ENCODE measurements at places on chromosomes 3 and 15.
A peak's percentile ranks its signal among the peaks of the same experiment; 100 is the strongest.

DNA sequence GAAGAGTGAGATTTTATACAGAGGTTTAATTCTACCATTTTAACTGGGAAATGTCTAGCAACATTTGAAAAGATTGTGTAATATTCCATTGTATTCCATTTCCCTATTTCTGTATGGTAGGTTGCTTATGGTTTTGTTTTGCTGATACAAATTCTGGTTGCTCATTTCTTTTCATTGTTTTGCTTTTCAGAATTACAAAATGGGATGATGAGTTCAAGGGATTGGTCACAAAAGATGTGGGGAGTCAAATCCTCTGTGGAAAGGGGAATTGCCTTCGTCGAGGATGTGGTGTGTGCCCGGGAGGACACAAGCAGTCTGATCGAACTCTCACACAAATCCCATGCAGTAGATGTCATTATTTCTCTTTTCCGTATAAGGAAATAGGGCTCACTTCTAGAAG is 18.3 kb downstream of the SLCO3A1 start:
- no peak for DNase-seq

- no peak for DNase-seq
Measured at GRCh38 chr3:151688571-151688970, 45.2 kb upstream of the AADACL2 start.

DNA sequence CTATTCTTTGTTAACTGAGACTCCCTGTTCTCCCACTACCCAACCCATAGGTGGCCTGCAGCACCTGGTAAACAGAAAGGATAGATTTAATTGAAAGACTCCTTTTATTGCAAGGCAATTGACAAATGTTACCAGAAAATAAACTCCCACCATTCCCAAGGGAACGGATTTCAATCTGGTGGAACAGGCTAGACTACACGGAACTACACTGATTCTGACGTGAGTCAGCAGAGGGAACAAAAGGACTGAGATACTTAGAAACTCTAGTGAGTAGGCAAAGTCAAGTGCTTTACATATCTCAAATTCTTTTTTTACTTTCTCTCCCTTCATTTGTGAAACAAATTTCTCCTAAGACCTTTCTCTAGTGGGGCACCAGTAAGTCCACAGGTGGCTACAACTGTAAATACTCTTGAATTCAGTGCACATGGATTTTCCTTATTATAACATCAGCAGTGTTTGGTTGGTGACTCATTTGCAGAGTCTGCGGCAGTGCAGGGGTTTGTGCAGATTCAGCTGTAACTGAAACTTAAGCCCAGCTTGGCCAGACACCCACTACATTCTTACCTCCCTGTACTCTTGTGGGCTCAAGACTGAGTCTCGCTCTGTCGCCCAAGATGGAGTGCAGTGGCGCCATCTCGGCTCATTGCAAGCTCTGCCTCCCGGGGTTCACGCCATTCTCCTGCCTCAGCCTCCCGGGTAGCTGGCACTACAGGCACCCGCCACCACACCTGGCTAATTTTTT is 34.3 kb upstream of the PLSCR2 start:
- DNase-seq: peak; percentile 79

- no peak for DNase-seq
Measured at GRCh38 chr3:183551930-183552329, 3.6 kb downstream of the KLHL6 start.

- DNase-seq: no peak
Measured at GRCh38 chr3:87410110-87410509, 133.7 kb upstream of the POU1F1 start.

GRCh38 chr3:129122412-129123011 is 908 bp upstream of the RAB43 start:
- DNase-seq: no peak

DNA sequence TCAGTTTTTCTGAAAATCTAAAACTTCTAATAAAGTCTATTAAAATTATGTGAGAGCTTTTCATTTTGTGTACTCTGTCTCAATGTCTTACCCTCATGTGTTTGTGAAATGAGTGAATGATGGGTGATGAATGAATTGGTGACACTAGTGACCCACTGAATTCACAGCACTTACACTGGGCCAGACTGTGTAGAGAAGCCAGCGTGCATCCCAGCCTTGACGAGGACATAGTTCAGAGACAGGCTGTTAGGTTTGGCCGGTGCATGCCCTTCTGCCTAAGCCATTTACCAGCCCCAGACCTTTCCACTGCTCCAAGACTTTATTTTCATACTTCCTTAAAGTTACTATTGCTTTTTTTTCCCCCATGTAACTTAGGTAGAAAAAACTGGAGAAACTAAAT is 38.8 kb downstream of the FBXO22 start:
- no peak for DNase-seq

GRCh38 chr15:37931868-37932267 is 2.6 kb upstream of the TMCO5A start:
- no peak for DNase-seq

DNA sequence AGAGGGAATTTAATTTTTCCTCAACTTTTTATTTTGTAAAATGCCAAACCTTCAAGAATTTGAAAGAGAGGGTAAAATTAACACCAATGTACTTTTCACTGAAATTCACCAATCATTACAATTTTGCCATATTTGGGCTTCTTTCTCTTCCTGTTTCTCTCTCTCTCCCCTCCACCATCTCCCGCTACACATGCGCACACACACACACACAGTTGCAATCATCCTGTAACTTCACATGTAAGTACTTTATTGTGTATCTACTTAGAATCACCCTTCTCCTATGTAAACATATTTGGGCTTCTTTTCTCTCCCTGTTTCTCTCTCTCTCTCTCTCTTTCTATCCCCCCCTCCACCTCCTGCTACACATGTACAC is 7.4 kb downstream of the ARL14 start:
- no peak for DNase-seq

DNA sequence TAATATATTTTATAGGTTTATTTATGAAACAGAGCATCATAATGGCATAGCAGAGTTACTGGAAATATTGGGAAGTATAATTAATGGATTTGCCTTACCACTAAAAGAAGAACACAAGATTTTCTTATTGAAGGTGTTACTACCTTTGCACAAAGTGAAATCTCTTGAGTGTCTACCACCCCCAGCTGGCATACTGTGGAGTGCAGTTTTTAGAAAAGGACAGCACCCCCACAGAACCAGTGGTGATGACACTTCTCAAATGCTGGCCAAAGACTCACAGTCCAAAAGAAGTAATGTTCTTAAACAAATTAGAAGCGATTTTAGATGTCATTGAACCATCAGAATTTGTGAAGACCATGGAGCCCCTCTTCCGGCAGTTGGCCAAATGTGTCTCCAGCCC is 58.1 kb downstream of the DNAH1 start:
- DNase-seq: no peak

GRCh38 chr3:60698117-60698516 is 553.1 kb downstream of the FHIT start:
- DNase-seq: no peak

DNA sequence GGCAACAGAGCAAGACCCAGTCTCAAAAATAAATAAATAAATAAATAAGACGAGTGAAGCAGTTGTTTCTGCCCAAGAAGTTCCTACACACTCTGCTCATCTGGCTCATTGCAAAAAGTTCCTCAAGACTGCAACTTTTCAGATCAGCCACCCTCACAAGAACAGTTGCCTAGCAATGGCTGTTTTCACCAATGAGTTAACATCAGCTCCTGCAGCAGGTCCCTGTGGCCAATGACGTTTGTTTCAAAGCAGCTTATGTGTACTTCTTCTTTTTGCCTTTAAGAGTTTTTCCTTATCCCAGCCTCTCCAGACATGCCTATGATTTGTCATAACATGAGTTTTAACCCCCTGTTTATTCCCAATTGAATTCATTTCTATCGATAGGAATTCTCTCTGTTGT is 118.4 kb upstream of the SPRED1 start:
- no peak for DNase-seq

GRCh38 chr3:27827041-27827440 is 104.9 kb upstream of the EOMES start:
- no peak for DNase-seq

DNA sequence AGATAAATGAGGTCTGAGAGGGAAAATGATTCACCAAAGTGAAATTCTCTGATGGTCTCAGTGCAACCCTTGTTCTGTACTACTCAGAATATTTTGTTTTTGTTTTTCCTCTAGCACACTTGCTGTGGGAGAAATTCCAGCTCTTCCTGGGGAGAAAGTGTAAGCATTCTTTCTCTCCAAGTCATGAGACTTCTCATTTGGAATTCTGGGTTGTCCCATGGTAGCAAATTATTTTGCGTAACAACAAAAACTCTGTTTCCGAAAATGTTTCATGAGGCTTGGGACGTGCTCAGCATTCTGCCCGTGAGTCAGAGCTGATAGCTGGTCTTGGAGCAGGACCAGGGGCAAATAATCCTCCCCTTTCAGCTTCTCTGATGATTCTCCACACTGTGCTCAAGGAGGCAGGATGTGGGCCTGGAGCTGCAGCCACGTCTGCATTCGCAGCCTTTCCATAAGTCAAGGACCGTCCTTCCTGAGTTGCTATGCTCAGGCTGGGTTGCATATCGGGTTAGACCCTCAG is 70.3 kb downstream of the SENP2 start:
- peak; percentile 73 for DNase-seq

DNA sequence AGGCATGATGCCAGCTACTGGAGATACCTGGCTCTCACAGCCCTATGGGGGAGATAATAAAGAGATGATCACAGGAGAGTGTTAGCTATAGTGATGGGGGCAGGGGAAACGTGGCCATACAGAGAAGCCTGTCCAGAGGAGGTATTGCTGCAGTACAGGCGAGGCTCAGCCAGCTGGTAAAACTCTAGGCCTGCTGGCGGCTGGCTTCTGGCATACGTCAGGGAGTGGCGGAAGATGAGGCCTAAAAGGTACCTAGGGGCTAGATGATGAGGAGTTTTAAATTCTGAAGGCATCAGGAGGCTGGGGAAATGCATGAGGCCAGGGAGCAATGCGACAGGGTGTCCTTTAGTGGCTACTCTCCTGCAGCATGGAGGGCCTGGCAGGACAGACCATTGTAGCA is 110.7 kb downstream of the EEFSEC start:
- DNase-seq: no peak

DNA sequence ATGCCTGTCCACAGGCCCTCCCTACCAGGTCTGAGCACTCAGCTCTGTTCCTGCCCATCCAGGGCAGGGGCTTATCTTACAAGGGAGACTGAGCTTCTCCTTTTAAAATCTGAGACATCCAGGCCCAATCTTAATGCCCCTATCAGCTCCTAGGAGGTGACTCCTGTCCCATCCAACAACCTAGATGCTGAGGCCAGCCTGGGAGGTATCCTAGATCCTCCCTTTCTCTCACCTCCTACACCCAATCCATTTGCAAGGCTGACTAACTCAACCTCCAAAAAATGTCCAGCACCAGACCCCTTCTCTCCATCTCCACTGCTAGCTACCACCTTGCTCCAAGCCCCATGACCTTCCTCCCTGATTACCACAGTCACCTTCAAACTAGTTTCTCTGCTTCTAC is 17.4 kb downstream of the LHFPL4 start:
- DNase-seq: no peak

- DNase-seq: no peak
Measured at GRCh38 chr3:14431917-14432834, 29.8 kb downstream of the SLC6A6 start.

DNA sequence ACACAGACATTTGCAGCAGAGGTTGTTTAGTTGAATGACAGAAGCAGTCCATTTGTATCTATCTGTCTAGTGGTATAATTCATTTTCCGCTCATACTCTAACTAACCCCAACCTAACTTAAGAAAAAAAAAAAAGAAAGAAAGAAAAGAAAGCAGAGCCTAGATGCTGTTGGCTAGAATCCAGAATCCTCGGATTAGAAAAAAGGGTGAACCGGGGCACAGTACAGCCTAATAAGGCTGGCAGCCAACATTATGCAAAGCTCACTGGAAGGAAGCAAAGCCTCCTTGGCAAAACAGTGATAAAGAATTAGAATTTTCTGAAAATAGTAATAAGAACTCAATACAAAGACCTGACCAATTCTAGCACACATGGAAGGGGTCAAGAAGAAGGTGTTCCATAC is 640.8 kb downstream of the TUSC7 start:
- no peak for DNase-seq

DNA sequence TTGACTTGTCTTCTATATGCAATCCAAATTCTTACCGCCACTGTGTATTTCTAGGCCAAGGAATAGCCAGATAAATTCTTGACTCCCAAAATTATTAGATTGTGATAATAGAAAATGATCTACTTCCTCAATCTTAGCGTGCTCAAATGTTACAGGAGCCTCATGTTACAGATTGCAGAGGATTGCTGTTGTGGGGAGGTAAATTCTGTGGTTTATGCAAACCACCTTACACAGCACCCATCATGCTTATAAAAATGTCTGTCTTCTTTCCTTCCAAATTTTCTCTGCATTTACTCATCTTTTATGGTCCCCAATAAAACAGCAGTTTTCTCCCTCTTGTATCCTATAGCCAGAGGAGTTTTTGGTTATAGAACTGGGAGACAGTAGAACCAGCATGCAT is 420.2 kb upstream of the ROBO1 start:
- DNase-seq: no peak

DNA sequence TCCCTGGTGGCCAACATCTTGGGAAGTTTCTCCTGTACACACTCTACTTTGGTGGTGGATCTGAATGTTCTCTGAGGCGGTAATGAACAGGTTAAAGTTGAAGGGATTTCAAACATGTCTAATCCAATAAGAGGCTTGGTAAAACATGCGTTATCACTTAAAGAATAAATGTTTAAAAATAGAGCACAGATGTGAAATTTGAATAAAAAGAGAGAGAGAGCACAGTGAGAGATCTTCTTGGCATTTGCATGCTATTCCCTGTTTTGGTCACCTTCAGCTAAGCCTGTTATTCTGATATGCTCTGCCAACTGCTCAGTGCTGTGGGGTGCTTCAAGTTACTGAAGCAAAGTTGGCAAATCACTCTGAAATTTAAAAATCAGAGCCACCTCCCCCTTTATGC is 237.7 kb upstream of the WNT5A start:
- DNase-seq: no peak

DNA sequence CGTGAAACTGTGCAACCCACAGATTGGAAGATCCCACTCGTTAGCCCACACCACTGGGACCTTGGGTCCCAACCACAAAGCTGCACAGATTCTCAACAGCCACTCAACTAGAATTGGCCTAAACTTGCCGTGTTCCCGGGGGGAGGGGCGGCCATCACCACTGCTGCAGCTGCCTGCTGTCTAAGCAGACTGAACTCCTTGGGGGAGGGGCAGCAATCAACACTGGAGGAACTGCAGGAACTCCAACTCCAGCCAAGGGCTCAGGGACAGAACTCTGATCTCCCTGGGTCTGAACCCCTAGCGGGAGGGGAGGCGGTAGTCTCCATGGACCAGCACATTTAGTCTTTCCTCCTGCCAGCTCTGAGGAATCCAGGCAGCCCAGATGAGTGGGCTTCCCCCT is 205.9 kb downstream of the RSL24D1 start:
- no peak for DNase-seq

DNA sequence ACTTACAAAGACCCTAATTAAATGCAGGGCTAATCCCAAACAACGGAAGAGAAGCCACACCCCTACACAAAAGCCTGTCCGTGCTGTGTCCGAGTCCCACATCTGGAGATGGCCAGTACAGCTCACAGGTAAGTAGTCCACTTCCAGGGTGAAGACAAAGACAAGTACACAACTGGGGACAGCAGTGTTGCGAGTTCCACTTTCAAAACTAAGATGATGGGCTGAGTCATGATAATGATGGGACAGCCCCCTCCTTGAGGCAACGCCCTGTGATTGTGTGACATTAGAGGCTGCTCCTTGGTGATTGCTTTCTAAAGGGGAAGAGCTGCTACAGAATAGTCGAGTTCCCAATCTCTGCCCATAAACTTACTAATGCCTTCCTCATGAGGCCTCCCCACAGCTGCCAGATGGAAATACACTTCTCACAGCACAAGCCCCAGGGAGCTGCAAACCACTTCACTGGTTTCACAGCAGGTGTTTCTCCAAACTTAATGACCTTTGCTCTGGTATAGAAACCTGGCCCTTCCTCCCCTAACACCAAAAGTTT is 27.6 kb downstream of the RFT1 start:
- no peak for DNase-seq
